ENCODE measurements at places on chromosomes 2 and 18.

DNA sequence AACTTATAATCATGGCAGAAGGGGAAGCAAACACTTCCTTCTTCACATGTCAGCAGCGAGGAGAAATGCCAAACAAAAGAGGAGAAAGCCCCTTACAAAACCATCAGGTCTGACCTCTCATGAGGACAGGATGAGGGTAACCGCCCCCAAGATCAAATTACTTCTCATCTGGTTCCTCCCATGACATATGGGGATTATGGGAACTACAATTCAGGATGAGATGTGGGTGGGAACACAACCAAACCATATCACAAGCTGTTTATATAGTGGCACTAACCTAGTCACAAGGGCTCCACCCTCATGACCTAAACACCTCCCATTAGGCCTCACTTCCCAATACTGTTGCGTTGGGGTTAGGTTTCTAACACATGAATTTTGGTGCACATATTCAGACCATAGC, 110.0 kb downstream of the OSBPL6 start:
- no peak for DNase-seq

DNA sequence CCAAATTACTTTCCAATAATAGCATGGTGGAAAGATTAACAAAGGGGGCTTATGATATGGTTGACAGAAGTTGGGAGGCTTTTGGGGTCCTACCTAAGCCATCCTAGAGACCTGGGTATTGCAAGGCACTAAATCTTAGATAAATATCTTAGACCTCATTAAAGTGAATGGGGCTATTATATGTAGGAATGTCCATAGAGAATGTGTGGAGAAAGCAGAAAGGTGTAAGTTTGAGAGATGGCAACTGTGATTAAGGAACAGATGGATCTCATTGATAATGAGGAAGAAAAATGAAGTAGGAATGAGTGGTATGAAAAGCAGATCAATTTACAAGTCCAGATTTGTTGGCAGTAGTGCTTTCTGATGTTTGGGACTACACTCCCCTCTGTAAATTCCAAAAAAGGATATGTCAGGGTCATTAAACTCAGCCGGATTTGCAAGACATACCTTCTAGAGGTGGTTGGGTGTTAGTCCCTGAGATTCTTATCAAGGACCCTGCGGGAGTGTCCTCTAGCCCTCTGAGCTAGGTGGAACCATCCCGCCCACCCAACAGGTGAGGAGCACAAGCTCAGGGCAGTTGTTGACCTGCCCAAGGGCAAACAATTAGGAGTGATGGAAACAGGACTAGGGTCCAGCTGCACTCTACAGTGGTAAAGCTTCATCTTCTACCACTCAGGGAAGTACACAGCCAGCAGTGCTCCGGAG, 12.1 kb downstream of the TCF7L1 start:
- no peak for DNase-seq

- DNase-seq, result no peak
Observed at GRCh38 chr2:169768262-169768995, 30.2 kb upstream of the SSB start.

- DNase-seq, result no peak
Observed at GRCh38 chr2:26650713-26651469, 9.7 kb upstream of the CIB4 start.

- no peak for DNase-seq
Observed at GRCh38 chr2:173254659-173255058, 100.0 kb upstream of the CDCA7 start.

DNA sequence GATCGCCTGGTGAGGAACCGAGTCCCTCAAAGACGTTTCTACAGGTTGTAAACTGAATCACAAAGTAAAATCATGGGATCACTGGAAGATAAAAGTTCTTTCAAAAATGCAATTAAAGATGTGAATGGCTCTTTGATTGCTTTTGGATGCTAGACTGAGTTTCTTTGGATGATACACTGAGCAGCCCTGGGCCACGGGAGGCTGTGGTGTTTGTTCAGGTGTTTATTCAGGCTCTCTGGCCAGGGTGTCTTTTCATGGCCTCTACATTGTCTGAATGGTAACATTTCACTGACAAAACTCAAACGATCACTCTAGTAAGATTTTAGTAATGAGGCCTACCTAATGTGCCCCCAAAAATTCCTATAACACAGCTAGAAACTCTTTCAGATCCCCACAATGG, 48.4 kb upstream of the SPATS2L start:
- no peak for DNase-seq

DNA sequence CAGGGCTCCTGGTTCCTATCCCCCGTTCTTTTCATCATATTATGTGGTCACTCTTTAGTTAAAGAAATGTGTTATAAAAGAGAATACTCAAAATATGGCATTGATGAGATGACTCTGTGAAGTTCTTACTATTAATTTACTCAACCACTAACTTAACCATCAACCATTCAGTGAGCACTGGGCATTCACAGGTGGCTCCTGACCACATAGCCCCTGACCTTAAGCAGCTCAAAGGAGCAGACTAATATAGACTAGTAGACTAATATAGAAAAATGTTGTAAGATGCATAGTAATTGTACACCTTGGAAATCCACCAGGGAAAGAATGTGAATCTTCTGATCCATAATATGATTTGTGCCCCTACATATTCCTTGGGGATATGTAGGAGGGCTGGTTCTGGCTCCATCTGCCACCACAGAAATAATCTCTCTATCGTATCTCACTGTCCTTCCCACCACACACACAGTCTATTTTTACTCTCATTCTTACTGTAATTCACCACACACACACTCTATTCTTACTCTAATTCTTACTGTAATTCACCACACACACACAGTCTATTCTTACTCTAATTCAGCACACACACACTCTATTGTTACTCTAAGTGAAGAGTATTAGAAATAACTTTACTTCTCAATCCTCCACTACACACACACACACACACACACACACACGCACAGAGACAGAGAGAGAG, 188.9 kb upstream of the ITGA4 start:
- no peak for DNase-seq

DNA sequence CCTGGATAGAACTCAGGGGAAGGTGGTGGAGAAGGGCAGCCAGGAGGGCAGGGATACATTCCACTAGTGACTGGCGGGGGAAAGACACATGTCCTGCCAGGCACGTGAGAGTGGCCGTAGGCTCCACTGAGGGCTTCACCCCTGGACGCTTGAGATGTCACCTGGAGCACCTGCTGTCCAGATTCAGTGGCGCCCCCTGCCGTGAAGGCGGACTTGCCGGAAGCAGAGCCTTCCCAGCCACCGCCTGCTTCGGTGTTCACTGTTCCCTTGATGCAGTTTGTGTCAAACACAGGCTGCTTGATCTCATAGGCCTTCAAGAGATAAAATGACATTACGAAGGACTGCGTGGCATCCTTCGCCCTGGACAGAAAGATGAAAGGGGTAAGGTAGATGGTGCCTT, 335.3 kb downstream of the ZNF521 start:
- no peak for DNase-seq

GRCh38 chr18:68733707-68734106, 18.8 kb upstream of the TMX3 start:
- DNase-seq, result no peak

DNA sequence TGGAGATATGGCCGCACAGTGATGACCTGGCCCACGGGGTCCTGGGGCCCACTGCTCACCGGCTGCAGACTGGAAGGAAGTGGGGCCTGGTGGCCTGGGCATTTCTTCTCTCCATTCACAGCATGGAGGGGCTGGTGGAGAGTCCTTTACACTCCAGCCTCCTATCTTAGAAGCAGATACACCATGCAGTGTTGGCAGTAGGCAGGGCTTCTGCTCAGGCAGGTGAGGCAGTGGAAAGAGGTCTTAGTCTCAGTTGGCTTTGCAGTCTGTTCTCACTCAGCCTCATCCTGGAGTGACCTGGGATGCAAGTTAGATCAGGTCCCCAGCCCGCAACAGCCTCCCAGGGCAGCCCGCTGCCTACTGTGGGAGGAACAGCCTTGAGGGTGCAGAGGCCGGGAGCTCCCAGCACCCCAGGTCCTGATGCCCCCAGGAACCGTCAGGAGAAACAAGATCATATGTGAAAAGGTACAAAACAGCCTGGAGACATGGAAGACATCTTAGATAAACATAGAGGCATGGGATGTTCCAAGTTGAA, 45.8 kb upstream of the OTOS start:
- DNase-seq, result no peak

- no peak for DNase-seq
Observed at GRCh38 chr2:71502941-71503738, 49.8 kb downstream of the DYSF start.

DNA sequence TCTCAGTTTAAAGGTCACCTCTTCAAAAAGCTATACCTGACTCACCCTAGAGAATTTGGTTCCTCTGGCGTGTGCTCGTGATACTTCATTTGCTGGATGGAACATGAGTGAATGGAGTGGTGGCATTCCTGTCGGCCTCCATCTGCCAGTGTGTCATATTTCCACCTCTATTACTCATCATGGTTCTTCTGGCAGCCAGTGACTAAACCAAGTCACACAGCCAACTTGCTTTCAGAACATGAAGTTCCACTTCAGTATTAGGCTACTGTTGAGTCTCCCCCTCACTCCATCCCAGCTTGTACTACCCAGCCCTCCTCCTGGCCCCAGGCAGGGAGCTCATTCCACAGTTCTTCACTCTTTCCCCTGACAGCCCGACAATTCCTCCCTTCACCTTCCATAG, 169.8 kb downstream of the MREG start:
- peak; percentile 95 for DNase-seq

DNA sequence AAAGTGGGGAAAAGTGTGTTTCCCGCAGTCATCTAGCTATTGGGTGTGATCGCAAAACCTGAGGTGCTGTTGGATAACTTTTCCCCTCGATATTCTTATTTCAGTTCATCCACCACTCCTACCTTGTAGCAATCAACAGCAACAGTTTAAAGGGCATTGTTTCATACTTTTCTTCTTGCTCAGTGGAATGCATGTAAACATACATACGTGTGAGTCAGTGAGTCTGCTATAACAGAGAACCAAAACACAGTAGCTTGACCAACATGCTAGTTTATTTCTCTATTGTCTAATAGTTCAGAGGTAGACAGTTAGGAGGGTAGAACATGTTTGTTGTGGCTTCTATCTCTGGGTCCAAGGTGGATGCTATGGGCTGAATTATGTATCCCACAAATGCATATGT, 77.6 kb upstream of the FOXI3 start:
- no peak for DNase-seq

DNA sequence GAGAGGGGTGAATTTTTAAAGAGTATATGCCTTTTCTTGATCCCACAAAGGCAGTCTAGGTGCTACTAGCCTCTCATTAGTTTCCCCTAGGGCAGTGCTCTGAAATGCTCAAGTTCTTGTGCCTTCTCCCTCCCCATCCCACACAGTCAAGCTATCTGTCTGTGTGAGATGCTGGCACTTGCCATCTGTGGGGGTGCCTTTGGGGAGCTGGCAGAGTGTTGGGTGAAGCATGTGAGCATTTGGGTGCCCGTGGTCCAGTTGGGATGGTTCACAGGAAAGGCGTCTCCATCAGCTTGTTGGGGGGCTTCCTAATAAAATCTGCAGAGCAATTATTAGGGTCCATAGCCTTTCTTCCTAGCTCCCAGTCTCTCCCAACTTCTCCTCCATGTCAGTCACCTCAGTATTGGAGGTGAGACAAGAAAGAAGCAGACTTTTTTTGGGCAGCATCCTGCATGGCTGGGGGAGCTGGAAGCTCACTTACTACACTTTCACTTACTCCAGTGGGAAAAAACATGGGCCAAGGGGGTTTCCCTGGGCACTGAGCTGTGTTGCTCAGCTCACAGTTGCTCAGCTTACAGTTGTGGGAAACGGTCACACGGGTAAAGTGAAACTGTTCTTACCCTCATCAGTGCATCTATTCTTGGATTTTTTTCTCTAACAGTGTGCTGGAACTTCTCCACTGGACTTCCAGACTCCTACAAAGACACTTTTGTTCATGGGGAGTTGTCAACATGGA, 29.3 kb downstream of the COLEC11 start:
- DNase-seq, result no peak

DNA sequence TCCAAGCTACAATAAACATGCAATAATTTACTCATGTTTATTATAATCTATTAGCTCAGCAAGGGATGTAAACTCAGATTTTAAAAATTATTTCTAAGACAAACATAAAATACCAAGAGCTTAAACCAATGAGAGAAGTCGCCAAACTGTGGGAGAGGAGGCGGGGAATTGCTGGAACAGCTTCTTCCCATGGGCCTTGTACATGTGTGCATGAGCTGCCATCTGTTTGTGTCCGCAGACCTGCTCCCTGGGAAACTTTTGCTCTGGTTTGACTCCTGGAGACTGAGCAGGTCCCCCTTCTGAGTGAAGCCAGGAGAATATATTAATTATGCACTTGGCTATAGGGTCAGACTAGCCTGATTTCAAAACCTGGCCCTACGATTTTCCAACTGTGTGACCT, 655.9 kb upstream of the SOX11 start:
- no peak for DNase-seq

- DNase-seq, result no peak
Observed at GRCh38 chr2:240503375-240503774, 54.4 kb downstream of the ANKMY1 start.

DNA sequence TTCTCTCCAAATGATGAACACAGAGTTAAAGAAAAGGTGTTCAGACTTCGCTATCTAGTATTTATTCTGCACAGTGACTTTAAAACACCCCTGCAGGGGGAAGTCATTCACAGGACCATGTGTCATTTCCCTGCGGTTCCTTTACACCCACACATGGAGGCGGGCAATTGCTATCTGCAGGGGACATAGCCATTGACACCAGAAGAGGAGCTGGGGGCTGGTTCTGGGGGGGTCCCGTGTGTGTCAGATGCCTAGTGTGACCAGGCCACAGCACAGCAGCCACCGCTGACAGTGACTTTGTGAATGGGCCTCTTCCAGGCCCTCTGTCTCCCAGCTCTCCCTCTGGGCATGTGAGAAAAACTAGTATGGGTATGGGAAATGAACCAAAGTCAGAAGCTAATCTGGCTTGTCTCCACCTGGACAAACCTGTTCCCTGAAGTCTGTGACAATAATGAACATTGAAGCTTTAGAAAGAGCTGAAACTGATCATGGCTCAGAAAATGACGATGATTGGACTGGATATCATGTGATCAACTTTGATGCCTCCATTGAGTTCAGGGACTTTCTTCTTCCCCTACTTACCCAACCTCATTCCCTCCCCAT, 7.5 kb upstream of the GBX2 start:
- no peak for DNase-seq

DNA sequence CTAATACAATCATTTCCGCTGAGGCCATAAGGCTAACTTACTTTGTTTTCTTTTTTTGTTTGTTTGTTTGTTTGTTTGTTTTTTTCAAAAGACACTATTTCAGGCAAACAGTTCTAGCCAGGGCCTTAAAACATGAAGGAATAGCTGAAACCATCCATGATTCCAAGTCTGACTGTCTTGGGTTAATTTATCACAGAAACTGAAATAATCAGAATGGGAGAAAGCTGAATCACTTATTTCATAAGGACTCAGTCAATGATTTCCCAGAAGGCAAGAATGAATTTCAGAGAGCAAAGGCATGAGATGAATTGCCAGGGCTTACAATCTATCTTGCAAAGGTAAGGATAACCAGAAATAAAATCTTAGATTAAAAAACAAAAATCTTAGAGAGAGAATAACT, 1315.1 kb downstream of the SUCLG1 start:
- no peak for DNase-seq

Data from fibroblast of skin of back (primary cell).